ENCODE measurements at places on chromosomes 11 and 22.

GRCh38 chr11:95715777-95716241 is 73.8 kb downstream of the FAM76B start:
- peak; percentile 57 for DNase-seq

GRCh38 chr11:129544691-129545090 is 169.0 kb downstream of the BARX2 start:
- no peak for DNase-seq

- no peak for DNase-seq
Observed at GRCh38 chr11:47977623-47978022, 2.7 kb upstream of the PTPRJ start.

GRCh38 chr11:131474947-131475346 is 104.5 kb downstream of the NTM start:
- no peak for DNase-seq
